Activated CD4-positive, CD25-positive, alpha-beta regulatory T cell (primary cell): ENCODE measurements at places on chromosomes 3 and 15.

DNA sequence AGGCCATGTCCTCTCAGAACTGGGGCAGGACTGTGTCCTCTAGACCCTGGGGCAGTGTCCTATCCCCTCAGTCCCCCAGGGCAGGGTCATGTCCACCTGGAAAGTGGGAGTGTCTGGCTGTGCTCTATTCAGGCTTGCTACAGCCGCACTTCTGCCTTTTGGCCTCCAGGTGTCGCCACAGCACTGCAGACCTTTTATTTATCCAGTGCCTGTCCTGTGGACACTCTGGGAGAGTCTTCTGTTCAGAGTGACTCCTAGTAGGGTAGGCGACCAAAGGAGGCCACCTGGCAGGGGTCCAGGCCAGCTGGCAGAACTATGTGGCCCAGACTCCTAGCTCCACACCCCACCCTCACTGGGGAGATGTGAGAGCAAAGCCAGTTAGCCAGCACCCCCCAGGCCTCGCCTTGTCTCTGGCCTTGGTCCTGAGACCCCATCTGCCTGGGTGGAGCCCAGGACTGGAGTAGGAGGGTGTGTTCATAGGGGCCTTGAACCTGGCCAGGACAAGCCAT lies 3.9 kb downstream of the TMIE start:
- peak; percentile 32 for DNase-seq

DNA sequence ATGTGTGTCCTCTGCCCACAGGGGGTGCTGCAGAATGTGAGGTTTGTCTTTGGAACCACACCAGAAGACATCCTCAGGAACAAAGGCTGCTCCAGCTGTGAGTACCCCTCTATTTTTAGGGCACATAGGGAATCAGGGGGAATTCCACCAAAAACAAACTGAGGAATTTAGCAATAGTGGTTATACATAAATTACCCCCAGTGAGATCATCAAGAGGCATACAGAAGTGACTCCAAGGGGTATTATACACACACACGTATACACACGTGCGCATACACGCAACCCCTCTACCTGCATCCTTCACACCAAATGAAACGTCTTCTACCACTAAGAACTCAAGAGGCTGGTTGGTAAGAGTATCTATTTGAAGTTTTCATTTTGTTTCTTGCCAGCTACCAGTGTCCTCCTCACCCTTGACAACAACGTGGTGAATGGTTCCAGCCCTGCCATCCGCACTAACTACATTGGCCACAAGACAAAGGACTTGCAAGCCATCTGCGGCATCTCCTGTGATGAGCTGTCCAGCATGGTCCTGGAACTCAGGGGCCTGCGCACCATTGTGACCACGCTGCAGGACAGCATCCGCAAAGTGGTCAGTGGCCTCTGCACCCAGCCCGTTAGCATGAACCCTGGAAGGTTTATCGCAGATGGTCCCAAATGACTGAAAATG lies 2.9 kb downstream of the THBS1 start:
- no peak for DNase-seq

- DNase-seq = no peak
Observed at GRCh38 chr3:89525609-89526008, 418.2 kb downstream of the EPHA3 start.

DNA sequence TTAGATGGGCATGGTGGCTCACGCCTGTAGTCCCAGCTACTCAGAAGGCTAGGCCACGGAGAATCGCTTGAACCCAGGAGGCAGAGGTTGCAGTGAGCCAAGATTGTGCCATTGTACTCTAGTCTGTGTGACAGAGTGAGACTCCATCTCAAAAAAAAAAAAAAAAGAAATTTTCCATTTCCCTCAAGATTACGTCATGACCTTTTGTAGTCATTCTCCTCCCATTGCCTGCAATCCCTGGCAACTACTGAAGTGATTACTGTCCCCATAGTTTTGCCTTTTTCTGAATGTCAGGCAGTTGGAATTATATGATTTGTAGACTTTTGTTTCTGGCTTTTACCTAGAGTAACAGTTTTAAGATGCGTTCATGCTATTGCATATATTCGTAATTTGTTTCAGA lies 28.0 kb downstream of the WDR76 start:
- DNase-seq = no peak

DNA sequence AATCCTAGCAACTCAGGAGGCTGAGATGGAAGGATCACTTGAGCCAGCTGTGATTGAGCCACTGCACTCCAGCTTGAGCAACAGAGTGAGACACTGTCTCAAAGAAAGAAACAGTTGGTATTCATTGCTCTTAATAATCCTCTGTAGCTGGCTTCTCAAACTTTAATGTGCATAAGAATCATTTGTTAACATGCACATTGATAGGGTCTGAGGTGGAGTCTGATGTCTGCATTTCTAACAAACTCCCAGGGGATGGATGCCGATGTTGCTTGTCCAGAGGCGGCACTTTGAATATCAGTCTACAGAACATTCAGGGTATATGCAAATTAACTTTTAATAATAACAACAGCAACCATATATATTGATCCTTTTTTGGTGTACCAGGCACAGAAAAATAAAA lies 39.9 kb downstream of the NKIRAS1 start:
- DNase-seq = no peak

- no peak for DNase-seq
Observed at GRCh38 chr3:42745291-42745745, 27.7 kb downstream of the CCDC13 start.

DNA sequence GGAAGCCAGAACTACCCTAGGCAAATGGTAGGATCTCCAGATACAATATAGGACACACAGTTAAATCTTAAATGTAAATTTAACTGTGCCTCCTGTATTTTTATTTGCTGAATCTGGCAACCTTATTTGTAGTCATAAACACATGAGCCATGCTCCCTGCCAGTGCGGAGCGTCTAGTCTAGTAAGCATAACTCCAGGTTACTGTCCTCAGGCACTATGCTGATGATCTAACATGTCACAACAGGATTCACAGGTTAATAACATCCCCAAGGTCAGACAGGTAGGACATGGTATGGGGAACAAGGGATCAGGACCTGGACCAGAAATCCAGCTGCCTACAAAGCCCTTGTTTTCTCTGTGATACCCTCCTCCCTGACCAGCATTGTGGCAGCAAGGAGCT lies 305.1 kb downstream of the CACNA2D3 start:
- DNase-seq = no peak

DNA sequence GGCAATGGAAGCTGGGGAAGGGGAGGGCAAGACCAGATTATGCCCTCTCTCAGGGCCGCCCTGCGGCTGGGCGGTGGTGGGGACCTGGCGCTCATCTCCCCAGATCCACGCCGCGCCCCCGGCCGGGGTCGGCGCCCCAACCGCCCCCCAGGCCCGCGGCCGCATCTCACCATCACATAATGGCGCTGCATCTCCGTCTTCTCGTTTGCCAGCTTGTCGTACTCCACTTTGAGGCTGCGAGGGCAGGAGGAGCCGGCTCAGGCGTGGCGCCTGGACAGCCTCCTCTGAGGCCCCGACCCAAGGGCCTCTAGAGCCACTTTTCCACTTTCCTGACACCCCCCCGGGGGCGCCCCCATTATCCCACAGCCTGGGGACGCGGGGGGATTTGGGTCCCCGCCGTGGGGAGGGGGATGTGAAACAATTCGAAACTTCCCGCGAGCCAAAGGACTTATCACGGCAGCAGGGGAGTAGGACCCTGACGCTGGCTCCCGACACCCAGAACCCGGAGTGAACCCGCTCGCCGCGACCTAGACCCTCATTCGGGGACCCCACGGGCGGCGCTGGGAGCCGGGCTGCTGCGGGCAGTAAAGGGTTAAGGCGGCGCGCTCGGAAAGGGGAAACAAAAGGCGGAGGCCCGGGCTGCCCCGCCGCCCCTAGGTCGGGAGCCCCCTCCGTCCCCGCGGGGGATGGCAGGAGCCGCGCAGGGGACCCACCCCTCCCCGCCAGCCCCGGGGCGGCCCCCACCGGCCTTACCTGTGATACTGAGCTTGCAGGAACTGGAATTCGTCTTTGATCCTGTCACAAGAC lies 2.1 kb downstream of the TLE3 start:
- DNase-seq = peak; percentile 35

DNA sequence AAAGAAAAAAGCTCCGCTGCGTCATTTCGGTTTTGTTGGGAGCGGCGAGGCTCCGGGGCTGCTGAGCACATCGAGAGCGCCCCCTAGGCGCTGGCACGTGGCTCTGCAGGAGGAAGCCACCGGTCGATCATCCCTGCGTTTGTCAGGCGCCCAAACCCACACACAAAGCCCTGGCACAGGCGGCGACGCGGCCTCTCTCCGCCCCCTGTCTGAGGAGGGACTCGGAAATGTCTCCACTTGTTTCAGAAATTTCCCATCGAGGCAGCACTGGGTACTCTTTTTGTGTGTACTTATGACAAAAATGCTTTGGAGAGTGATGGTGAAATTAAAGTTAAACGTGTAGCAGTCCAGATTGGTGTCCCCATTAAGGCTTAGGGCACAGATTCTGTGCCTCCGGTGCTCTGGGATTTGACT lies 407.3 kb upstream of the ONECUT1 start:
- no peak for DNase-seq

DNA sequence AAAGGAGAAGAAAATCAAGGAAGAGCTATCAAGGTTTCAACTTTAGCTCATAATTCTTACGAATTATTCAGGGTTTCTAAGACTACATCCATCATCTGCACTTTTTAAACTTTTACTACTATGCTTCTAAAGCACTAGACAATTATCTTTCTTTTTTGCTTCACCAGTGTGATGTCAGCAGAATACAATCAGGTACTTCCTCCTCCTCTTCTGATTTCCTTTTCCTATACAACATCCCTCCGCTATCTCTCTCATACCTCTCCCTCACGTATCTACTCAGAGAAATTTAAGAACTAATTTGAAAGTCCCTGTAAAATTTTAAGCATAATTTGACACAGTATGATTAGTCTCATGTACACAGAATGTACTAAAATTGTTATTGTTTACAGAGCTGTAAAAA lies 47.3 kb upstream of the USP50 start:
- no peak for DNase-seq

- DNase-seq = no peak
Observed at GRCh38 chr15:97692301-97693015, 268.0 kb upstream of the ARRDC4 start.

- DNase-seq = no peak
Observed at GRCh38 chr3:188947401-188948280, 224.1 kb upstream of the TPRG1 start.

DNA sequence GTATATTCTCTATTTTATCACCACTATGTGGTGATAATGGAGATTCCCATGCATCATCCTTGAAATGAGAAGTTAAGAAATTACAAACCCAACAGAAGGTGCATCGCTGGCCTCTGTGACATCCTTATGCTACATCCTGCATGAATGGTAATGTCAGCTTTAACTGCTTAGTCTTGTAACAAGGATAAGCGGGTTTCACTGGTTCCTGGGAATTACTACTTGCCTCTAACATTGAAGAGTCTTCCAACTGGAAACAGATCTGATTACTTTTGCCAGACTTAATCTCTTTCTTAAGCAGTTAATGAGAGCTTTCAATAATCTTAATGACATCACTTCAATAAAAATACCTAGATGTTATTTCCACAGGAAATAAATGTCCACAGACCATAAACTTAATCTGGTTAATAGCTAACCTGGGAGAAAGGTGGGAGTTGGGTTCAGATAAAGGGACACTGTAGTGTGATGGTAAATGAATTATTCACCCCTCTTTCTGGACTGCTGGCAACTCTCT lies 44.0 kb downstream of the FMN1 start:
- DNase-seq = no peak

GRCh38 chr3:114480442-114480841 lies 186.6 kb downstream of the TIGIT start:
- no peak for DNase-seq

DNA sequence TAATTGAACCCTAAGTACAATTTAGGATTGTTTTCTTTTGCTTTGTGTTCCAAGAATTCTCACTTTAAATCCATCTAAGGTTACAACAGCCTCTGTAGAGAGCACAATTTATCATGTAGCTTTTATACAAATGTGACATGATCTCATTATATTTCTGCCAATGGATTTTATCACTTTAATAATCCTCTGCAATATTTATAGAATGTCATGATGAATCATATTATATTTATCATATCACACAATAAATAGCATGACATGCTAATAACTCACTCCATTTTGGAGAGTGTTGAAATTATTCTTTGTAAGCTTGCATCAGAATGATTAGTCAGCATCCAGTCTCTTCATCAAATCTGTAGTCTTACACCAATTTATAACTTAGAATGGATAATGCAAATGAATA lies 280.6 kb upstream of the ZNF717 start:
- DNase-seq = no peak

DNA sequence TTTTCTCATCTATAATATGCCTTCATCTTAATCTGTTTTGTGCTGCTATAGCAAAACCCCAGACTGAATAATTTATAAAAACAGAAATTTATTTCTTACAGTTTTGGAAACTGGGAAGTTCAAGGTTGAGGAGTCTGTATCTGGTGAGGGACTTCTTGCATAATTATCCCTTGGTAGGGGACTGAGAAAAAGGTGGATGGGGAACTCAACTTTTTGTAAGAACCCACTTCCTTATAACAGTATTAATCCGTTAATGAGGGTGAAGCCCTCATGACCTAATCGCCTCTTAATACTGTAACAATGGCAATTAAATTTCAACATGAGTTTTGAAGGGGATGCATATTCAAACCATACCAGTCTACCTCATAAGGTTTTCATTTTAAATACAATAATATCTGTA lies 17.4 kb upstream of the MYH15 start:
- DNase-seq = no peak

- DNase-seq = peak; percentile 40
Observed at GRCh38 chr3:13648060-13649001, 99.4 kb downstream of the FBLN2 start.

DNA sequence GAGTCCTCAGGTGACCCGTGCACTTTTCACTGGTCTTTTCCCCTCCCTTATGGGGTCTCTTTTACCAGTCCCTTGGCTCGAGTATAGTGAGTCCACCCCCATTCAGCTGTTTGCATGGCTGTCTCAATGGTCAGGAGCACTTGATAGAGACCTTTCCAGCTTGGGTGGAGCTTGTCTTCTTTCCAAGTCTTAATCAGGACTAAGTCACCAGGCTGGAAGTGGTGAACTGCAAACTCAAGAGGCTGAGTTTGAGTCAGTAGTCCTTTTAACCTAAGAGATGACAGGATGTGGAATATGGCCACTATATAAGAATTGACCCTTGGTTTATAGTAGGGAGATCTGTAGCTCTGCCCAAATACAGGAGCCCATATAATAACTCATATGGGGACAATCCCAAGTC lies 279.7 kb downstream of the PYDC2 start:
- DNase-seq = no peak
